Esophagus squamous epithelium (tissue), 5 donors: ENCODE measurements at places on chromosomes 11 and 22.

- no peak for DNase-seq
Observed at GRCh38 chr22:35292786-35293185, 6.9 kb upstream of the TOM1 start.

- DNase-seq: no peak
Observed at GRCh38 chr22:30742291-30743256, 47.9 kb downstream of the OSBP2 start.

DNA sequence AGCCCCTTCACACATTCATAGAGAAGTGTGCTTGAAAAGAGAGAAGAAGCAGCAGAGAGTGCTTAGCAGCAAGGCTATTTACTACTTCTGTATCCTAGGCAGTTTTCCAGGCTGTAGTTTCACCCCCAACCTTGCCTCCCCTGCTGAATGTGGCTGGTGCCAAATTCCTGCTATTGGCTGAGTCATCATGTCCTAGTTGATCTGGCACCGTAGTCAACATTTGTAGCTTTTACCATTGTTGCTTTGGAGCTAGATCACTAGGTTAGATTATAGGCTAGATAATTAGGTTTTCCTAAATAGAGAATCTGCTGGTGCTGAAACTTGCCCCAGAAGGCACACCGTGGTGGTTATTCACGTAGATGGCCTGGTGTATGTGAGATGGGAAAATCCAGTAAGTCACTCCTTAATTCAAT lies 32.7 kb downstream of the ARHGAP42 start:
- no peak for DNase-seq

- DNase-seq: no peak
Observed at GRCh38 chr11:58905011-58905720, 34.1 kb upstream of the GLYATL1 start.

DNA sequence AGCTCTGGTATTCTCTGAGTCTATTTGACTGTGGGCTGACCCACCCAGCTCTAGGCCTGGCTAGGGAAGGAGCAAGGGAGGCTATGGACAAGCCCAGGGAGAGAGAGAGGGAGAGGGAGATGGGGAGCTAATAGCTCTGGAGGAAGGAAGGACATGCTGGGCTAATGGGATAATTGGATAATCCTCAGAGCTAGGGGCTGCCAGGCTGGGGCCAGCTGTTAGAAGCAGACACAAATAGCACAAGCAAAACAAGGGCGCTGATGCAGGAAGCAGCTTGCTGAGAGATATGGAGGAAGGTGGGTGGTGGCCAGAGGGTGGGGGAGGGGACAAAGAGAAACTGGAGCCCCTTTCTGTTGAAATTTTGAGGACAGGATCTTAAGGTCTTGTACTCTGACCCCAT lies 23.2 kb downstream of the ADORA2A start:
- no peak for DNase-seq
